ENCODE measurements at places on chromosomes 1 and 21.

GRCh38 chr1:185595835-185596667 lies 138.1 kb upstream of the HMCN1 start:
- DNase-seq = peak; percentile 47

- DNase-seq = no peak
Measured at GRCh38 chr1:231241750-231242149, 738 bp downstream of the GNPAT start.

- no peak for DNase-seq
Measured at GRCh38 chr1:222275729-222276465, 272.0 kb downstream of the HHIPL2 start.

DNA sequence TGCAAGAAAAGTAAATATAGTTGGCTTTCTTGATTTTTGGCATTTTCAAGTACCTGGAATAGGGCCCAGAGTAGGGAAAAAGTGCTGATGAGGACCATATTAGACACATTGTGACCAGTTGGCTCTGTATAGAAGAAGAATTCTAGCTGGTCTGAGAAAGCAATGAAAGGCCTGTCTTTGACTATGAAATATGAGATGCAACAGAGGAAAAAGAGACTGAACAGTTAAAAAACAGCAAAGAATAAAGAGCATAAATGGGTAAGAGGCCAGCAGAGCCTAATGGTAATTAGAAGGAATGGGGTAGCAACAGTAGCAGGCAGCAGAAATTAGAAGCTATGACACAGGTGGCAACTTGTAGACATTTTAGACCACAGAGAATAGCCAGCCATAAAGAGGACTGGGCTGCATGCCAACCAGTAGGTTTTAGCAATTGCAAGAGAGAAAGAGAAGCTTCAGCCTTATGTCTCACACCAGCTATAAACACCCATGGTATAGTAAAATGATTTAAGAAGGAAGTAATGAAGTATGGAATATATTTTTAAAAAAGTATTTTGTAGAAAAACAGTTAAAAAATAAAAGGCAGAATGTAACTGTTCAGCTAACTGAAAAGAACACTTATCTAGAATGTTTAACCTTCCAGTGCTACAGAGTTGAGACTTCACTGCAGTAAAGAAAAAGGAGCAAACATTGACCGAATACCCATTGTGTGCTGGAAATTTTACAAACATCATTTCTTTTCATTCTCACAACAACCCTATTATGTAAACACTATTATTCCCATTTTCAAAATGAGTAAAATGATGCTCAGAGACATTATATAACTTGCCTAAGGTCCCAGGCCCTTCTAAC lies 114.1 kb downstream of the LHX4 start:
- peak; percentile 63 for DNase-seq

GRCh38 chr1:223203034-223203408 lies 60.0 kb upstream of the TLR5 start:
- no peak for DNase-seq

- no peak for DNase-seq
Measured at GRCh38 chr21:31553926-31554325, 105.6 kb upstream of the SOD1 start.

DNA sequence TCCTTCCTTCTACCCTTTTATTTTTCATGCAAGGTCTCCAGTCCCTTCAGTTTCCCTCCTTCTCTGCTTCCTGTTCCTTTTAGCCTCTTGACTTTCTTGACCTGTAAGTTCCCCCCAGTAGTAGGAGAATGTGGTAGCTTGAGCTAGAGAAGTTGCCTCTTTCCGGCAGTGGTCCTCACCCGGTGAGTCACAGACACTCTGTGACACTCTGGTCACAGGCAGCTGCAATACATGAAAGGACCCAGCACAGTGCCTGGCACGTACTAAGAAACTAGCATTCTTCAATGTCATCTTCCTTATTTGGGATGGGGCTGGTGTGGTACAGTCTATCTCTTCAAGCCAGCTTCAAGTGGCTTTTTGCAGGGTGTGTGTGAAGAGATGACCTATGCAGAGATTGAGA lies 16.0 kb downstream of the PFKFB2 start:
- DNase-seq = no peak

GRCh38 chr1:113669988-113670387 lies 89.3 kb downstream of the PHTF1 start:
- no peak for DNase-seq

DNA sequence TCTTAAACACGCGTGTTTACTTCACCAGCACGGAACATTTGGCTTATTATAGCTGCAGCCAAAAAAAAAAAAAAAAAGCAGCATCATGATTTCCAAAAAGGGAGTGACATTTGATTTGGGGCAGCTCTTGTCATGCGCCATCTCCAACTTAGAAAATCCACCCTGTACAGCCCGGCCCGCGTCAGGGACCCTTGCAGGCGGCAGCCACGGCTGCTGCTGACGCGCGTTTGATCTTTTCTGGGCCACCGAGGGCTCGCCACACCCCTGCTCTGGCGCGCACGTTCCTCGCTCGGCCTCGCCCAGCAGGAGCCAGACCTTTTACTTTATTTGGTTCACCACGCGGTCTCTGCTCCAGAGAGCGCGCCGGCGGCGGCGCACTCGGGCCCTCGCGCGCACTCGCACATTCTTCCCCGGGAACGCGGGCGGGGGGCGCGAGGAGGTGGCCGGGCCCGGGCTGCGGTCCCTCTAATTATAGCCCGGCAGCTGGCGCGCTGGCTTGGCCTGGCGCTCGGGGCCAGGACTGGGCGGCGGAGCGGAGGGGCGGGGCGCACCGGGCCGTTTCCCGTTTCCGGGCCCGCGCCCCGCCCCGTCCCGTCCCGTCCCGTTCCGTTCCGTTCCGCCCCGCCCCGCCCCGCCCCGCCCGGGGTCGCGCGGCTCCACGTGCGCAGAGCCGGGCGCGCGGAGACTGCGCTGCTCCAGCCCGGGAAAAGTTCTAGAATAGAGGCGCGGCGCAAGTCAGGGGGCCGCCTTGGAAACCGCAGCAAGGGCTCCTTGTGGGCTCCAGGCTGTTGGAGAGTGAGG lies 10.2 kb downstream of the IRF2BP2 start:
- peak; percentile 60 for DNase-seq

- DNase-seq = no peak
Measured at GRCh38 chr1:221865808-221866207, 123.9 kb upstream of the DUSP10 start.

- DNase-seq = no peak
Measured at GRCh38 chr1:72649211-72649888, 367.0 kb upstream of the NEGR1 start.

DNA sequence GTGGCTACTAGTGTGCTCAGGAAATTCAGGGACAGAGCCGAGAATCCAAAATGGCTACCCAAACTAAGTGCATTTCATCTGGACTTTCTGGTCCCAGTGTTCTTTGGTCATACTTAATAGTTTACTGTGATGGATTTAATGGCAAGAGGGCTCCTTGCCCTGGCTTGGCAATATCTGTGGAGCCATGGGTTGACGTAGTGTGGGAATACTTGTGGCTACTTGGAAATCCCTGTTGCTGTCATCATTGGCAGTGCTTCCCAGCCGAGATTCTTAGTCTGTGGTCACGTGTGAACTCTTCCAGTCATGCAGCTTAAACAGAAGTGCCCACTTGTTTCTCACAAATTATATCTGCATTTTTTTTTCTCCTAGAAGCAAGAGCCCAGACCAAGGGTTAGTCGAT lies 198.9 kb downstream of the HS2ST1 start:
- no peak for DNase-seq

GRCh38 chr1:11748294-11749202 lies 12.6 kb downstream of the AGTRAP start:
- no peak for DNase-seq

DNA sequence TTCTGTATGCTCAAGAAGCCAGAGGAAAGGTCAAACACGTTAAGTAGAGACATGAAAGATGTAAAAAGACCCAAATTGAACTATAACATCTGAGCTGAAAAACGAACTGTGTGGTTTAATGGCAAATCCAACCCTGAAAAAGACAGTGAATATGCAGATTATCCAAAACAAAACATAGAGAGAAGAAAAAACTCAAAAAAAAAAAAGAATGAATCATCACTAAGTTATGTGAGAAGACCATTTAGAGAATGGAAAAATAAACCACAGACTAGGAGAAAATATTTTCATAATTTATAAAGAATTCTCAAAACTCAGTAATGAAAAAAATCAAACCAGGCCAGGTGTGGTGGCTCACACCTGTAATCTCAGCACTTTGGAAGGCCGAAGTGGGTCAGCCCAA lies 253.3 kb downstream of the PLPP3 start:
- DNase-seq = no peak

- no peak for DNase-seq
Measured at GRCh38 chr1:242205622-242206489, 207.0 kb upstream of the MAP1LC3C start.

- no peak for DNase-seq
Measured at GRCh38 chr1:33763406-33763805, 100.5 kb upstream of the HMGB4 start.

DNA sequence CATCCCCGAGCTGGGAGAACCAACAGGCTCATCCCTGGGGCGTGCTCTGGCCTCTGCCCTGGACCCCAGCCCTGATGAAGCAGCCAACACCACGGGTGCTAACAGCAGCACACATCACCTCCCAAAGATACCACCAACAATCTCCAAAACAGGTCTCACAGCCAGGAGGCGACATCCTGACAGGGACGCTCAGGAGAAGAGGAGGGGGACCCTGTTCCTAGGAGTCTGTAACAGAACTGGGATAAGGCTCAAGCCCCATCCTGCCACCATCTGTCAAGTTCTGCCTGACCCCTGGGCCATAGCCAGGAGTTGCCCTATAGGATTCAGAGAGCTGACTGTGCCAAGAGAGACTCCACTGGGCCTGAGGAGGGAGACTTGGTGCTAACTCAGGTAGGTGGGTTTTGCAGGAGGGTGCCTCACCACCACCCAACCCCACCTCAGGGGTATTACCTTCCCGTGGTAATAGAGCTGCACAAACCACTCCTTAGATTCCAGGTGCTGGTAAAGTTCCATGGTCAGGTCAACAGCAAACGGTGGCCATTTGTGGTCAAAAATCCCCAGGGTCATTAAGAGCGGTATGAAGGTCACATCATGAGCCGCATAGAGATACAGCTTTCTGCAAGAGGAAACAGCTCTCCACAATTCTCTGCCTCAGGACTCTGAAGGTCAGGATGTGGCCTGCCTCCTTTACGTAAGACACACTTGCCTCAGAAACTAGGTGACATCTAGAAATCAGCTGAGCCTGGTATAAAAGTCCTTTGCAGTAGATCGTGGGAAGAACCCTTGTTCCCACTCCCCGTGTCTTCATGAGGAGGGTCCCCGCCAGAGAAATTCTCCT lies 22.3 kb downstream of the ACP6 start:
- no peak for DNase-seq

DNA sequence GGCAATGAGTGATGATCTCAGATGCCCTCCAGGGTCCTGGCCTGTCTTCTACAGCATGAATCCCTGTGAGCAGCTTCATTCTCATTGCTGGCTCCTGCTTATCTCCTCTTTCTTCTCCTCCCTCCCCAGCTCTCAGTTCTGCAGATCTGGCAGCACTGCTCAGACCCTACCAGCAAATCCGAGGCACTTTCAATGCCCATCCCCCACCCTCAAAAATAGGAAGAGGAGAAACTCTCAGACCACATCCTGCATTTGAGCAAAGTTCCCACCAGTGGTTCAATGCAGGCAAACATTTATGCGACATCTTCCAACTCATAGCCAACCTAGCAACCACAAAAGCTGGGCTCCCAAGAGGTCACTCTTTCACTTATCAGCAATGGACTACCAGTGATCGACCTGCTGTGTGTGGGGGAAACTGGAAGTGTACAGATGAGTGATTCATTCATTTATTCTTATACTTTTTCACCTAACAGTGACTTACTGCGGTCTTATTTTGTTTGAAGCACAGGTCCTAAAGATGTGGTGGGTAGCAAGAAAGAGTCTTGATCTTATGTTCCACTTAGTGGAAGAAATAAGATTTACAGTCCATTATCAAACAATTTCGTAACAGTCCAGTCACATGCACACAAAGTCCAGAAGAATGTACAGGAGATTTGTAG lies 5.8 kb upstream of the CHI3L2 start:
- DNase-seq = no peak

GRCh38 chr1:2949966-2950925 lies 71.0 kb upstream of the ACTRT2 start:
- no peak for DNase-seq

GRCh38 chr1:203039609-203040512 lies 13.6 kb downstream of the PPFIA4 start:
- no peak for DNase-seq

DNA sequence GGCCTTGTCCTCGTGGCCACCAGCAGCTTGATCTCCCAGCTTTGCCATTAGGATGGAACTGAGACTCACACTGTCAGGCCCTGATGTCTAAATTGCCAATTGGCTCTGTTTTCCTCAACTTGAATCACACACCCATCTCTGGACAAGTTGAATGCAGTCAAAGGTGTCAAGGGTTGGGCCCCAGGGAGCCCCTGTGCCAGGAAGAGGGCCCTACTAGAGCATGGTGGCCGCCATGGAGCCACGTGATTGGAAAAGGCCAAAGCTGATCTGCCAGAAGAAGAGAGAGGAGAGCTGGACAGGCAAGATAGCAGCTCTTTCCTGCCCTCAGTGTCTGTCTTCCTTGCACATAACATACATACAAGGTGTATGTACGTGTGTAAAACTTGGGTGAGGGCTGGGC lies 54.9 kb upstream of the NEK2 start:
- no peak for DNase-seq

DNA sequence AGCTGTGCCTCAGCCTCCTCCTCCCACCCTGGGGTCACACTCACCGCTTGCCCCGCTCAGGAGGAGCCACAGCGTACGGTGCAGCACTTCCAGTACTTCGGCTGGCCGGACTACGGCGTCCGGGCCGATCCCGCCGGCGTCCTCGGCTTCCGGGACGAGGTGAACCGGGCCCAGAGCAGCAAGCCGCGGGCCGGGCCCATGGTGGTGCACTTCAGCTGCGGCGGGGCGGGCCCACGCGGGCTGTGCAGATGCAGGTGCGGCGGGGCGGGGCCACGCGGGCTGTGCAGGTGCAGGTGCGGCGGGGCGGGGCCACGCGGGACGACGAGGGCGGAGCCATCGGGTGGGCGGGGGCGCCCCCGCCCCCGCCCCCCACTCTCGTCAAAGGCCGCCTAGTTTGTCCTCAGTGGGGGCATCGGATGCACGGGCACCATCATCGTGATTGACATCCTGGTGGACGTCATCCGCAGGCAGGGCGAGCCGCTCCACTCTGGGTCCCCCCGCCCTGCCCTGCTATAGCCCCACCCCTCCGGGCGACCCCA lies 5.5 kb downstream of the RNF223 start:
- DNase-seq = peak; percentile 77

- DNase-seq = no peak
Measured at GRCh38 chr1:205344066-205344928, 12.4 kb downstream of the KLHDC8A start.

GRCh38 chr1:150365941-150366340 lies 2.0 kb downstream of the RPRD2 start:
- no peak for DNase-seq

- DNase-seq = no peak
Measured at GRCh38 chr1:192581131-192581927, 5.8 kb downstream of the RGS1 start.

DNA sequence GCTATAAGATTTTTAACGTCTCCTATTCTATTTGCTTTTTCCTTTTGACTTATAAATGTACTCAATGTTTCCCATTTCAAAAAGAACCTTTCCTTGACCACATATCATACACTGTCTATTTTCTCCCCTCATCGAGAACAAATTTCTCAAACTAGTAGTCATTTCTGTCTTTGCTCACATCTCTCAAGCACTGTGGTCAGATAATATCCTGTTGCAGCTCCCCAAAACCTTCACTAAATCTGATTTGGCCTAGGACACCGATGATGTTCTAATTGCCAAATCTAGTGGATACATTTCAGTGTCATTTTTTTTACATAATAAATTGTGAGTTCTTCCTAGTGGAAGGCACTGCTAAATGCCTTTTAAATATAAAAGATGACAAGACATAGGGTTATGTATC lies 19.4 kb downstream of the CXADR start:
- no peak for DNase-seq

Data from NCI-H187 (cell line).